Activated CD4-positive, alpha-beta T cell treated with anti-CD3 and anti-CD28 coated beads, Interleukin-2, amount 50 U/mL, for 4 hours (primary cell): ENCODE measurements at places on chromosomes 2 and 18.

GRCh38 chr18:45793264-45793965 lies 32.1 kb upstream of the SIGLEC15 start:
- DNase-seq: no peak

DNA sequence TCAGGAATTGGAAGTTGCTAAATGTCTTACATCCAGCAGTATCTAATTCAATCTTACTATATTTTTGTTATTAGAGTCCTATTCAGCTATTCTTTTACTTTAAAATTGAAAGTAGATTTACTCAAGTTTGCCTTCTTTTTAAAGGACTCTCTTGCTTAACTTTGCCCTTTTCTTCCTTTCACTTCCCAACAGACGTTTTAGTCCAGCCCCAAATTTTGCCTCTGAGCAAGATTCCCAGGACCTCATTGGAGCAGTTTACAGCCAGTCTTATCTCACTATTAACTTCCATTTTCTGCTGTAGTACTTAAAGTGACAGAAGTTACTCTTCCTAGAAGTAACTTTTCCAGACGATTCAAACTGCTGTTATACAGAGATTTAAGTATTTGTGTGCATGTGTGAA lies 1.7 kb upstream of the PRKD3 start:
- DNase-seq: no peak

DNA sequence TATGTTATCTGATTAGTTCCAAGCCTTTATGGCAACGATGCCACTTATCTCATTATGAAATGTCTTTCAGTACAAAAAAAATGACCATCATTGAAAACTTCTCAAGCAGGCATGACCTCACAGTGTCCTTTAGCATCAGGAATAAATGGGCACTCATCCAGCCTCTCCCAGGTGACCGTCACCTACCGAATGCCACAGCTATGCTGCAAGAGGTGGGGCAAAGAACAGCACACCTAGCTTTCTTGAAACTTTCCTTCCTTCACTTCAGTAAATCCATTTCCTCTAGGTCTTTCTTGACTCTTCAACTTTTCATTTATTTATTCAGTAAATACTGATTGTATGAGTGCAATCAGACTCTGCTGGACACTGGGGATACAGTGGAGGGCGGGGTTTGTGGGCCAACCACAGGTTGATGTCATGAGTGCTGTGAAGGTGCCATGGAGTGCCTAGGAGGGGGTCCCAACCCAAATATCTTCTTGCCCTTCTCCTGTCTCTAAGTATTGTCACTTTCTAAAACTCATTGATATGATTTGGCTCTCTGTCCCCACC lies 54.3 kb upstream of the HK2 start:
- no peak for DNase-seq

- DNase-seq: no peak
Measured at GRCh38 chr2:42163444-42164045, 5.6 kb upstream of the EML4 start.

DNA sequence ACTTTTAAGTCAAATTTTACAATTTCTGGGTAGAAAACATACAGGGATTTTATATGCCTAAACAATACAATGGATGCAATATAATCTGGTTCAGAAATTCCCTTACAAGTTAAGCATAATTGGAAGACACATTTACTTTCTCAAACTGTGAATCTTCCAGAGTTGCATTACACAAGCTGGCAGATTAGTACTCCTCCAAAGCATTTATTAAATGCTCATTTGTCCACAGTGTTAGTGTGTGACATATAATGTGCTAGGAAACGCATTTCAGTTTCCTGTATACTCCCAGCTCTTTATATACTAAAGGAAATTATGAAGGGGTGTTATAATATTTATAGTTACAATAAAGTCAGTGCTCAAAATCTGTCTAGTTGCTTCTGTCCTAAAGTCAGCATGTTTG lies 239.0 kb upstream of the FIGN start:
- no peak for DNase-seq

- DNase-seq: no peak
Measured at GRCh38 chr2:144383571-144384100, 136.3 kb downstream of the ZEB2 start.

GRCh38 chr2:206084439-206084869 lies 1.5 kb downstream of the INO80D start:
- no peak for DNase-seq

DNA sequence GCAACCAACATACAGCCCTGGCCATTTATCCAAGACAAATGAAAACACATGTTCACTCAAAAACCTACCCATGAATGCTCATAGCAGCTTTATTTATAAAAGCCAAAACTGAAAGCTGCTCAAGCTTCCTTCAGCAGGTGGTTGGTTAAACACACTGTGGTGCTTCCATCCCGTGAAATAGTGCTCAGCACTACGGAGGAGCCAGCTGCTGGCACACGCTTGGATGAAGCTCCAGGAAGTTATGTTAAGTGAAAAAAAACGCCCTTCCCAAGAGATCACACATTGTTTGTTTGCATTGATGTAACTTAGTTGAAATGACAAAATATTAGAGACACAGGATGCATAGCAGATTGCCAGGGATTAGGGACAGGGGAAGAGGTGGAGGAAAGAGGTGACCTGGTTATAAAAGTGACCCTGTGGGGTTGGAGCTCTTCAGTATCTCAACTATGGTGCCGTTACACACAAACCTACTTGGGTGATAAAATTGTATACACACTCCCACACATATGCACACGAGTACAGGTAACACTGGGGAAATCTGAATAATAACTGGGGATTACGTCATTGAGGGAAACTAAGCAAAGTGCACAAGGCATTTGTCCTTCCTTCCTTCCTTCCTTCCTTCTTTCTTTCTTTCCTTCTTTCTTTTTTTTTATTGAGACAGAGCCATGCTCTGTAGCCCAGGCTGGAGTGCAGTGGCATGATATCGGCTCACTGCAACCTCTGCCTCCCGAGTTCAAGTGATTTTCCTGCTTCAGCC lies 6.2 kb upstream of the ALPG start:
- no peak for DNase-seq

DNA sequence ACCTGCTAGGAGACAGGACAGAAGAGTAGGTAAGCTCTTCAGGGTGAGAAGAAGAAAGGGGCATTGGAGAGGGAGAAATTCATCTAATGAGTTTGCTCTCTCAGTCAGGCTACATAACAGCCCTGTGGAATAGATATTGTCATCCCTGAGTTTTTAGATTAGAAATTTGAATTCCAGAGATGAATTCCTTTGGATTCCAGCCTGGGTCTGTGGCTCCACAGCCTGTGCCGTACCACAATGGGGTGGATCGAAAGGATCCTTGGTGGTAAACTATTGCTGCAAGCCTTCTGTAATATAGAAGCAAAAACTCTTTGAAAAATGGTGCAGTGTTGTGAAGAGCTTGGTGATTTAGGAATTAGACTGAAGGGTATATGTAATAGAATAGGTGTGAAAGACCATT lies 21.0 kb downstream of the MYO1B start:
- DNase-seq: no peak

DNA sequence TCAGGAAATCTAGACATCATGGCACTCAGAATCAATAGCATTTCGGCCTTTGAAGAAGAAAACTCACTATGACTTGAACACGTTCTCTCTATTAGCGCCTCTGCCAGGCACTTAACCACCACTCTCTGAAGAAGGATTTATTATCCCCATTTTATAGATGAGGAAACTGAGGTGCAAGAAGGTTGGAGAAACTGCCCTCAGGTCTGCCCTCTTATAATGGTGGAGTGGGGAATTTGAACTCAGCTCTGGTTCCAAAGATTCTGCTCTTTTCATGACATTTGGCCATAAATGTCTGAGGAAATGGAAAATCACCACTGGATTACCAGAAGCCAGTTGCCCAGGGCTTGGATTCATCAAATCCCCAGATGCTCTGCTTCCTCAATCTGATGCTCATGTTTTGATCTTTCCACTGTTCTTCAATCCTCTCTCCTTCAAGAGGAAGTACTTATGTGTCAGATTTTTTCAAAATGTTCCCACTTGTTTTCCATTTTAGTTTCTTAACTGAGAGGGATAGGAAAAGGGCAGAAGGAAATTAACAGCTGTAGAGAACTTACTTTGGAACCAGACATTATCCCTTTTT lies 68.1 kb downstream of the ANTXR1 start:
- DNase-seq: no peak

DNA sequence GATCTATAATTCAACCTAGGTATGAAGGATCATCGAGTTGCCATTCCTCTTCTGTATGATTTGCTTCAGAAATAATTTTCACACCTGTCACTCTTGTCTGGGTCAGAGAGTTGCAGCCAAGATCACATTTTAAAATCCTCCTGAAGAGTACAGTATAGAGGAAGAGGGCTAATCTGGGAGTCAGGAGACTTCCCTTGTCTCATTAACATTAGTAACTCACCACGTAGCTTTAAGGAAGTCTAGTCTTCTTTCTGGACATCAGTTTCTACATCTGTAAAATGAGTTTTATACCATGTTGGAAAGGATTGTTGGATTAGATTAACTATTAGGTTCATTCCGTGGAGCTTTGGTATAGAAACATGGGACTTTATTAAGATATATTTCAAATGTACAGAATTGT lies 109.4 kb downstream of the TDRD15 start:
- DNase-seq: no peak

GRCh38 chr2:70691497-70692140 lies 76.4 kb downstream of the ADD2 start:
- DNase-seq: no peak

- DNase-seq: no peak
Measured at GRCh38 chr2:222322236-222322635, 23.4 kb upstream of the PAX3 start.

GRCh38 chr2:119464981-119465380 lies 33.3 kb downstream of the TMEM37 start:
- no peak for DNase-seq

- DNase-seq: no peak
Measured at GRCh38 chr18:45156946-45157345, 458.3 kb upstream of the SLC14A2 start.

- DNase-seq: no peak
Measured at GRCh38 chr2:236503100-236503499, 66.5 kb upstream of the ACKR3 start.

- no peak for DNase-seq
Measured at GRCh38 chr2:67930156-67930555, 132.6 kb downstream of the C1D start.

GRCh38 chr2:239595726-239596125 lies 194.9 kb upstream of the HDAC4 start:
- no peak for DNase-seq

- no peak for DNase-seq
Measured at GRCh38 chr2:144580521-144581161, 60.7 kb upstream of the ZEB2 start.

GRCh38 chr2:17520761-17521160 lies 2.5 kb upstream of the RAD51AP2 start:
- DNase-seq: no peak

DNA sequence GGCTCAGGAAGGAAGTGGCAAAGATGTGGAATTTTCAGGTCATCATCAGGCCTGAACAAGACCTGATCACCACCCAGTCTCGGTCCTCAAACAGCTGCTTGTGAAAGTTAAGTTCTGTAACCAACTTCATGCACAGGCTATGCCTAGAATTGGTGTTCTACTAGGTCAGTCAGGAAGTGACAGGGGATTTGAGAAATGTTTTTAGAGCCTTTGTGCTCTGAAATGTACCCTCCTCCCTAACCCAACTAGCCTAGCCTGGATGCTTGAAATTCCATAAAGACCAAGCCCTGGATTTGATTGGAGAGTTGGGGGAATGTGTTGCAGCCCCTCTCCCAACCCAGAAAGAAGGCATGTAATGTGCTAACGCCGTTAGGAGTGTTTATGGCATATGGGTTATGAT lies 63.3 kb downstream of the TGOLN2 start:
- DNase-seq: no peak

- DNase-seq: no peak
Measured at GRCh38 chr2:152019732-152020131, 79.1 kb downstream of the CACNB4 start.

- DNase-seq: no peak
Measured at GRCh38 chr18:54904581-54904980, 54.7 kb downstream of the CCDC68 start.

GRCh38 chr18:6363216-6363615 lies 51.5 kb downstream of the L3MBTL4 start:
- no peak for DNase-seq

GRCh38 chr2:100748673-100749072 lies 71.3 kb upstream of the NPAS2 start:
- DNase-seq: no peak

- DNase-seq: no peak
Measured at GRCh38 chr2:69381337-69381737, 5.7 kb downstream of the GFPT1 start.

DNA sequence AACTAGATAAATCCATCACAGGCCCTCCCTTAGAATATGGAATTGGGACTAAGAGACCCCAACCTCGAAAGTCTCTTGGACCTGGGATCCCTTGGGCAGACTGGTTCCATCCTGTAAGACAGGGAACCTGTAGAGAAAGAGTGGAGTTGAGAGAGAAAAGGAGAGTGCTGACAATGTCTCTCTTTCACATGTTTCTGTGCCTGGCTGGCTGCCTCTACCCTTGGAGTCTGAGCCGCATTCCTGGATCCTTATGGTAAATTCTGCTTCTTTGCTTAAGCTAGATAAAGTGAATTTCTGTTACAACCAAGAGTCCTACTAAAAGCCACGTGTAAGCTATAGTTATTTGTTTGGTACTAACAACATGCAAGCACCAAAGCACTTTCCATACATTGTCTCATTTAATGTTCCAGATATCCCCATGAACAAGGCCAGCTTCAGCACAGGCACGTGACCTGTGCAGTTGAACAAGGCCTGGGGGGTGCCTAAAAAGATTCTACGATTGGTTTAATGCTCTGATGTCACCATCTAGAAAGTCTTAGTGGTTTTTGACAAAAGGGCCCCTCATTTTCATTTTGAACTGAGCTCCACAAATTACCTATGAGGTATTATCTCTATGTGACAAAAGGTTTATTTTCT lies 2.1 kb upstream of the PUM2 start:
- DNase-seq: no peak

GRCh38 chr2:86372133-86372532 lies 34.7 kb upstream of the REEP1 start:
- no peak for DNase-seq

- no peak for DNase-seq
Measured at GRCh38 chr18:5842653-5843052, 52.7 kb downstream of the TMEM200C start.

DNA sequence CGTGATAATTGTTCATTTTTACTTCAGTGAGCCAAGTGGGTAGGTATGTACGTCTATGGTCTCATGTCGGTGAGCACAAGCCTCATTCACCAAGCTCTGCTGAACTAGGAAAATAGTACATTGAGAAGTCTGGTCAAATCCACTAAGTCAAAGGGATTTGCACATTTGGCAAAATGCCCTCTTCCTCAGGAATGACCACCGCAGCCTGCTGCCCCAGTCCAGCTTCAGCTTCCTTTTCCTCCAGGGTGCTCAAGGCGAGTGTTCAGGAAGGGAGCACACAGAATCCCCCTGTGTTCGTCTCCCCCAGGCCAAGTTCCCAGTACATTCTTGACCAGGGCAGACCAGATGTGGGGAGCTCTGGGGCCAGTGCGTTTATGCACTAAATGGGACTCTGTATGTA lies 23.0 kb downstream of the TCF7L1 start:
- no peak for DNase-seq

GRCh38 chr2:75709297-75709696 lies 1.4 kb downstream of the GCFC2 start:
- no peak for DNase-seq
